CD4-positive, alpha-beta T cell treated with Interleukin-15 for 4 hours (primary cell): ENCODE measurements at places on chromosomes 1 and 21.

- no peak for DNase-seq
Measured at GRCh38 chr1:33093004-33093403, 12.1 kb downstream of the AZIN2 start.

- DNase-seq, result no peak
Measured at GRCh38 chr1:41358131-41359021, 2.9 kb upstream of the FOXO6 start.

- DNase-seq, result no peak
Measured at GRCh38 chr1:7726623-7727022, 44.5 kb upstream of the VAMP3 start.

GRCh38 chr21:16079830-16080229, 350.0 kb downstream of the USP25 start:
- DNase-seq, result no peak

DNA sequence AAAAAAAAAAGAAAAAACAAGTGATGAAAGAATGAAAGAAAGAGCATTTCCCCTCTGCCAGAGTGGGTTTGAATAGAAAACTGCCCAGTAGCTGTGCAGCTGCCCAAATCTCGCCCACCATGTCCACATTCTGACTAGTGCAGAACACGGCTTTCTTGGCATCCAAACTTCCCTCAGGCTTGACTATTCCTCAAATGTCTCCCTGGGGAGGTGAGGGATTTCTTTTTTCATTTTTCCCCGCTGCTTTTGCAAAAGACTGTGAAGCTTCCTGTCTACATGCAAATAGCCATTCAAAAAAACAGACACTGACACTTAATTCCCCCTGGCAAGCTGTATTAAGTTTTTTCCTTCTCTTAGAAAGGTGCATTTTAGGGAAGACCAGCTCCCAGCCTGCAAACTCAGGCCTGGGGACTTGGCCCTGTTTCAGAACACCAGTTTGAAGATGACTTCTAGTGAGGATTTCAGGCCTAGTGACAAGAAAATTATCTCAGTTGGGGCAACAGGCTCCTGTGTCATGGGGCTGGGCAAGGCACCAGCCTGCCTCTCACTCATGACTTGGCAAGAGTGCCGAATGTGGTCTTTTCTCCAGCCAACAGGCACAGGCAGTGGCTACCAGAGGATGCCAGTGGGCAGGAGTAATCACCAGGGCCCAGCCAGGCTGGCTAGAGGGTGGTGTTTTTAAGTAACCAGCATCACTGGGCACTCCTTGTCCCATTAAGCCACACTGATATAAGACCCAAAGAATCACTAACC, 178.1 kb upstream of the NFIA start:
- DNase-seq, result no peak

DNA sequence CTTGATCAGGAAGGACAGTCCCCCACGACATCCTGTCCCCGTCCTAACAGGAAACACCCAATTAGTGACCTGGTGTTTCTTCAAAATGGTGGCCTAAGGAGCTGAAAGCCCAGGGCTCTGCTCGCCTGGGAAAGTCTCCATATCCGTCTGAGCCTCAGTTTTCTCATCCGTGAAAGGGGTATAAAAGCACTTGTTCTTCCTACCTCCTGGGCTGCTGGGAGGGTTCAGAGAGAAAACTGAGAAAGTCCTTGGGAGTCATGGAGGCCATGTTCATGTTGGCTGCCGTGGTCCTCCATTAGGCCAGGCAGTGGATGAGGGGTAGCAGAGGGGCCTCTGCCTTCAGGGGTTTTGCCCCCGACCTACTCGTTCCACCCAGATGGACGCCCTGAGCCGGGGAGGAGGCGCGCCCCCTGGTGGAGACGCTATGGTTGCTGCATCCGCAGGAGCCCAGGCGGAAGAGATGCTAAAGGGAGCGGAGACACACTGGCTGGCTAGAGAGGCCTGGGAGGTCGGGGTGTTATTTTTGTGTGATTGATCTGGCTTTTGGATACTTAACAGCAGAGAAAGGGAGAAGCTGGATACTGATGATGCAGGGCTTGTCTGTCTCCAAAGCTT, 113.5 kb downstream of the PRDM2 start:
- peak; percentile 40 for DNase-seq

DNA sequence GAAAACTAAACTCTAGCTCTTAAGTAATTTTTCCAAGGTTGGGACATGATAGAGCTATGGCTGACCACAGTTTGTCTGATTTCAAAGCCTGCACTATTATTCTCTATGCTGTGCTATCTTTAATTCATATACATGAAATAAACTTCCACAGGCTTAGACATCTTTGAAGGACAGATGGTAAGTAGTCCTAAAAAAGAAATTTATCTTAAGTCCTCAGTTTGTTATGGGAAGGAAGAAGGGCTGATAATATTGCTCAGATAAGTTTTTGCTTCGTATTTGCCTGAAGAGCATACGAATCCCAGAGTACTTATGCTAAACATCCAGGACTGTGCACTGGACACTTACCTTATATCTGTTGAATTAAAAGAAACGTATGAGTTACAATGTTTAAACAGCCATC, 39.6 kb downstream of the VCAM1 start:
- DNase-seq, result no peak
